ENCODE measurements at places on chromosomes 12 and 14.

GRCh38 chr12:76055393-76055792, 23.8 kb upstream of the PHLDA1 start:
- DNase-seq = no peak

- DNase-seq = no peak
Measured at GRCh38 chr14:42023452-42023851, 416.8 kb downstream of the LRFN5 start.

DNA sequence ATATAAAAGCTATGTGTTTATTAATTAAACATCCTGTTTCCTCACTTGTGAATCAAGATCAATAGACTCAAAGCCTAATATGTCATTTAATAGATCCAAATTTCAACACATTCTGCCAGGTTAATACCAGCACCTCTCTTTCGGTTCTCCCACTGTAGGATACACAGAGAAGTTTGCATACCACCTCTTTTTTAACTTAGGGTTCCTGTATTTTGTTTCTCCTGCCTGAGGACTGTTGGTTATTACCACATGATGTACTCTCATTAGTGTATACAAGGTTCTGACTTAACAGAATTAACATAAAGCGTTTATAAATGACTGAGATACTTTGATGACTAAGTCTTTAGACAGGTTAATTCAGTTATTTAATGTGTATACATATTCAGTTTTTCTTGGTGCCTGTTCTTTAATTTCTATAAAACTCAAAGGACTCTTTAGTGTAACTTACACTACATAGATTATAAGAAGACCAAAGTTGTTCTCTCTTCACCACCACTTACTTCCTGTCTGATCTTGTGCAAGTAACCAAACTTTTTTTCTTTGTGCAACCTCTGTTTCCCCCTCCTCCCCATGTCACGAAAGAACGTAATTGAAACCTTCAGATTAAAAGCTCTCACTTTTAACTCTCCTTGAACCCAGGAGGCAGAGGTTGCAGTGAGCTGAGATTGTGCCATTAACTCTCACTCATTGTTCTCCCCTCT, 89.8 kb upstream of the DNM1L start:
- no peak for DNase-seq

GRCh38 chr12:1319212-1319611, 275.2 kb downstream of the FBXL14 start:
- DNase-seq = no peak

Data from GM12891 (cell line).